ENCODE measurements at places on chromosomes 11 and 22.

DNA sequence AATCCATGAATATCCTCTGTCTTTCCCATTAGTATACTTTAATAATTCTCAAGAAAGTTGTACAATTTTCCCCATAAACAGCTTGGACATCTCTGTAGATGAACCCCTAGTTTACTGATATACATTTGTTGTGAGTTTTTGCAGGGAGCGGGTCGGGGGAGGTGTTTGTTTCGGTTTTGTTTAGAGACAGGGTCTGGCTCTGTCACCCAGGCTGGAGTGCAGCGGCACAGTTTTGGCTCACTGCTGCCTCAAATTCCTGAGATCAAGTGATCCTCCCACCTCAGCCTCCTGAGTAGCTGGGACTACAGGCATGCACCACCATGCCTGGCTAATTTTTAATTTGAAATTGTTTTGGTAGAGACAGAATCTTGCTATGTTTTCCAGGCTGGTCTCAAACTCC, 57.6 kb downstream of the IGLL5 start:
- DNase-seq: no peak

GRCh38 chr11:57213342-57214097, 23.5 kb downstream of the APLNR start:
- peak; percentile 62 for DNase-seq

- DNase-seq: no peak
Measured at GRCh38 chr11:9575260-9576240, 2.1 kb downstream of the WEE1 start.

- DNase-seq: no peak
Measured at GRCh38 chr11:27873664-27874063, 173.4 kb upstream of the BDNF start.

DNA sequence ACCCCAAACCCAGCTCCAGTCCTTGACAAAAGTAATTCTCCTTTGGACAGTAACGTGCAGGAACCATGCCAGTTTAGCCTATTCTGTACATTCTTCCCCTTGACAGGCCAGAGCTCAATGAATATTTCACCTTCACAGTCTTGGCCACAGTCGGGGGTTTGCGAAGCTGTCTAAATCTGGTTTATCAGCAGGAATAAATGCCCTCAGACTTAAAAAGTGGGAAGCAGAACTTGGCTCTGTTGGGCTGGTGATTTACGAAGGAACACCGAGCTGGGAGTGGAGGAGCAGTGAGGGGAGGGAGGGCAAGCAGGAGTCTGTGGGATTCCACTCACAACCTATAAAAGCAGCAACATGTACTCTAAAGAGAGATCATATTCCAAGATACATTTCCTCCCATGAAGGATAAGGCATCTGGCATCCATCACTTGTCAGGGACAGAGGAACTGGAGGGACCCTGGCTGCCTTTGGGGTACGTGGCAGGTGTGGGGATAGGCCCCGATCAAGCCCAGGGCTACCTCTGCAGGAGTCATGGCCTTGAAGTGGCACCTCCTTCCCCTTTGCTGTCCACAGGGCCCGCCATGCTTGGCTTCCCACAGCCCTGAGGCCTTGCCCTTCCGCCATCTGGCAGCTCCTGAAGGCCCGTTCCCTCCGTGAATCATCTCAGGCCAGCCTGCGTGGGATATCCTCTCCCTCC, 154.3 kb downstream of the ADAMTS15 start:
- no peak for DNase-seq

DNA sequence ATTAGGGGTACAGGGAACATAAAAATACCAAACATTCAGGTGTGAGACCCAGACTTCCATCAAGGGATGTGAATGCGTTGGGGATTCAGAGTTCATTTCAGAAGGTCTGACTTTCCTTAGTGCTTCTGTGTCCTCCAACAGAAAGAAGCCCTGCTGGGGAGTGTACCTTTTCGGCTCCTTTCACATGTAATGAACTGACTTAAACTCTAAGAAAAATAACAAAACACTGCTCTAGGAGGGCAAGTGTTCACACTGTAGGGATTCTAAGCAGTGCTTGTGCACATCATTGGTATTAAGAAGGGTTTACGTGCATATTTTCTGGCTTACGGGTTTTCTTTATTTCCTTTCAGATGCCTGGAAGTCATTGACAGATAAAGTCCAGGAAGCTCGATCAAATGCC, 15.7 kb upstream of the TTC36 start:
- DNase-seq: no peak

DNA sequence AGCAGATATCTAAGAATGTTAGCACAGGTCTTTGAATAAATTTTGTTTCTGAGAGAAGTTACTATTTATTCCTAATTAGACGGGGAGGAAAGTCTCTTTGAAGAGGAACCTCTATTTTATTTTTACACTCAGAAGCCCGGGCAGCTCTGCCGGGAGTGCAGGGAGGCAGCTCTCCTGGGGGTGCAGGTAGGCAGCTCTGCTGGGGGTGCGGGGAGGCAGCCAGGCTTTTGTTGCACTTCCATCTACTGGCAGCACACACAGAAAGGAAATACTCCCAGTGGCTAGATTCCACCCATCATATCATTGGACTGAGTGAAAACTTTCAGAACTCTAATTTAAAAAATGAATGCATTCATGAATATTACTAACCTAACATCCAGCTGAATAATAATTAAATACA, 24.6 kb downstream of the OR10A6 start:
- DNase-seq: no peak

DNA sequence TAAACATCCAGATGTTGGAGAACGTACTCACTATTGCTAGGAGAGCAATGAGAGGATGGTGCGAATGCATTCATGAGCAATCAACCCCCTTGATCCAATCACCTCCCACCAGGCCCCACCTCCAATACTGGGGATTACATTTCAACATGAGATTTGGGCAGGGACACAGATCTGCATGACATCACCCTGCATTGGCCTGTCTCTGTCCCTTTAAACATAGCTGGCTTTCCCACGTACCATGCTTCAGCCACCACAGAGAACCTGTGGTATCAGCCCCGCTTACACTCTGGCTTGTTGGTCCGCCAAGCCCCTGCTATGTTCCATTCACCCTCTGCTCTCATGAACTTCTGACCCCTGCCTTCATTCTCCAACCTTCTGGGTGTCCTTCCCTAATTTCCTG, 157.5 kb upstream of the E2F8 start:
- no peak for DNase-seq

- DNase-seq: no peak
Measured at GRCh38 chr11:103528046-103528445, 418.8 kb downstream of the DYNC2H1 start.

DNA sequence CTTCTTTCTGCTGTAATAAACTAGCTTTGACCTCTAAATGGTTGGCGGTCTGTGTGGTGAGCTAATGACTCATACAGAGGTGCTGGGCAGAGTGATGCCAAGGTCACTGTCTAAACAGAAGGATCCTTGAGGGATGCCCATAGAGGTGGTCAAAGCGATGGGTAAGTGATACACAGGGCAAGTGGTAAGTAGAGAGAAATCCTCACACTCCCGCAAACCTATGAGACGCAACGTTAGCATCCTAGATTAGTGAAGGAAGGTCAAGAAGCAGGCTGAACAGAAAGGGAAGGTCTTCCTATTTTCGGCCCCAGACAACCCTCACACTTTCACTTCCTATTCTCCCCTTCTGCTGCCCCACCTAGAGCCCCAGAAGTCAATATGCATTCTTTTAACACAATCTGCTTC, 65.6 kb upstream of the SESN3 start:
- peak; percentile 11 for DNase-seq

DNA sequence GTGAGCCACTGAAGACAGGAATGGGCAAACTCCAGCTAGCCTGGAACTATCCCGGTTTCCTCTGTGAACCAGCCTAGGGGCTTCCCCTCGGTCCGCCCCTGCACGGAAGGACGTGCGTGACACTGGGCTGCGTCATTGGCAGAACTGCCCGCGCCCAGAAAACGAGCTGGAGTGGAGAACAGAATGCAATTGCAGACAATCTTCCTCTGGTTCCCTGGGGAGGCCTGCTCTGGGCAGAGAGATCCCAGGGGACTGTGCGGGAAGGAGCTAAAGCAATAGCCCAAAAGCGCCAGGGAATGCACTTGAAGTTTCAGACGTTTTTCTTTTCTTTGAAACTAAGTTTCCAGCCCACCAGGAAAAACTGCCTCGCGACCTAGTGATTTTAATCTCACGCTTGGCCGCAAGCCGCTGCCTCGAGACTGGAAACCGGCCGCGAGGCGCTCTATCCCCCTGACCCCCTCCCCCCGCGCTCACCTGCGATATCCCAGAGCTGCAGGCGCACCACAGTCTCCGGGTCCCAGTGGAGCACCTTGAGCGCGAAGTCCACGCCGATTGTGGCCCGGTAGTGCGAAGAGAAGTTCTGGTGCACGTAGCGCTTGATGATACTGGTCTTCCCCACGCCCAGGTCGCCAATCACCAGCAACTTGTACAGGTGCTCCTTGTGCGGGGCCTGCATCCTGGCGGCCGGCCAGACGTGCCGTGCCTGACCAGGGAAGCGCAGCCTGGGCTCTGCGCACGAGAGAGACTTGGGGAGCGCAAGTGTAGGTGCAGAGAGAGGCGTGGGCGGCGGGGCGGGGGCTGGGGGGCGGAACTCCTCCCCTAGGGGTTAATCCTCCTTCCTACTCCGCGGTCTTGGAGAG, at the start of gene RAB38:
TSS of gene RAB38 (minus strand) at position 735 of the 860 bp plus-strand sequence. CDS start at position 676, 59 bp downstream.
- DNase-seq: peak; percentile 82

All from common myeloid progenitor, CD34-positive (primary cell).